Tibial nerve (tissue), 4 donors: ENCODE measurements at places on chromosomes 11 and 22. TPM values are rescaled to one million over a fixed set of nuclear protein-coding genes. Genes with fewer than 3 reads are reported as not detected.

Gene GLB1L3
- not detected for total RNA-seq

Gene SERPING1
- 826 TPM for total RNA-seq

Gene CASP4
- total RNA-seq = 60.7 TPM

Gene SEC14L3
- total RNA-seq = not detected

Gene HTR3B
- not detected for total RNA-seq

Gene RCOR2
- 1.6 TPM for total RNA-seq

Gene MS4A6E
- not detected for total RNA-seq

Gene SBF2
- 92.7 TPM for total RNA-seq

DNA sequence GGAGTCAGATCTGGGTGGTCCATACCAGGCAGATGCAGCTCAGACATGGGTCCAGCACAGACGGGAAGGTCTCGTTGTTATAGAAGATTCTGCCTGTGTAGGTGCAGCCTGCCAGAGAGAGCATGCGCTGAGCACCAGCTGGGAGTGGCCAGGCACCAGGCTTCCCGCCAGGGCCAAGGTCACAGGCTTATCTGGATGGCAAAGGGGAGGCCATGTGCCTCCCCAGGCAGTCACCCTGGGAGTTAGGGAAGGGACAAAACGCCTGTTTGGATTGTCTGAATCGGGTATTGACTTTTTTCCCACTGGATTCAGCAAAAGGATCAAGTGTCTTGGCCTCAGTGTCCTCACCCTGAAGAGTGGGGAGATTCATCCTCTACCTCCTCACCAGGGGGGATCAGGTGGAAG is 26.5 kb downstream of the PGA5 start:
- DNase-seq = no peak

GRCh38 chr22:49229483-49230193 is 598.0 kb downstream of the BRD1 start:
- DNase-seq = no peak

DNA sequence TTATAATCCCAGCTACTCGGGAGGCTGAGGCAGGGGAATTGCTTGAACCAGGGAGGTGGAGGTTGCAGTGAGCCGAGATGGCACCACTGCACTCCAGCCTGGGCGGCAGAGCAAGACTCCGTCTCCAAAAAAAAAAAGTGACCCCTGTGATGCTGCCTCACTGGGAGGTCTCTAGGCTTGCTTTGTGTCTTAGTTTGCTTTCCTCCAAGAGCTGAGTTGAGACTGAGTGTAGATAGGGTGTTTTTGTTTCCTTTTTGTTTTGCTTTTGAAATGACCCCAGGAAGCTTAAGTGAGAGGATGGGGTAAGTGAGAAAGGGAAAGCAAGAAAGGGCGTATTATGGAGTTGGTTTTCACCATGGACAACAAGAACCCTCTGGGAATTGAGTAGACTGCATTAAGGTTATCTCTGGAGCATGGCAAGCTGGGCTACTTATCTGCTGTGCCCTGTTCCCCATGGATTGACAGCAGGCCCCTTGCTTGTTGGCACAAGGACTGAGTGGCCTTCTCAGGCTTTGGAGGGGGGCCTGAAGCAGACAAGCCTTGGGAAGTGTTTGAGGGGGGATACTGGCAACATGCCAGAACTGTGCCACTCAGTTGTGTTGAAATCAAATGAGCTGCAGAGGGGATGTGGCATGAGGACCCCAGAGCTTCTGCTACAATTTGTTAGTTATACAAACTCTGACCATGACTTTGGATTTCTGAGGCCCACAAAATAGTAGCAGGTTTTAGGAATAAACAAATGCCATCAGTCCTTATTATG is 300.6 kb upstream of the C11orf87 start:
- DNase-seq = no peak

DNA sequence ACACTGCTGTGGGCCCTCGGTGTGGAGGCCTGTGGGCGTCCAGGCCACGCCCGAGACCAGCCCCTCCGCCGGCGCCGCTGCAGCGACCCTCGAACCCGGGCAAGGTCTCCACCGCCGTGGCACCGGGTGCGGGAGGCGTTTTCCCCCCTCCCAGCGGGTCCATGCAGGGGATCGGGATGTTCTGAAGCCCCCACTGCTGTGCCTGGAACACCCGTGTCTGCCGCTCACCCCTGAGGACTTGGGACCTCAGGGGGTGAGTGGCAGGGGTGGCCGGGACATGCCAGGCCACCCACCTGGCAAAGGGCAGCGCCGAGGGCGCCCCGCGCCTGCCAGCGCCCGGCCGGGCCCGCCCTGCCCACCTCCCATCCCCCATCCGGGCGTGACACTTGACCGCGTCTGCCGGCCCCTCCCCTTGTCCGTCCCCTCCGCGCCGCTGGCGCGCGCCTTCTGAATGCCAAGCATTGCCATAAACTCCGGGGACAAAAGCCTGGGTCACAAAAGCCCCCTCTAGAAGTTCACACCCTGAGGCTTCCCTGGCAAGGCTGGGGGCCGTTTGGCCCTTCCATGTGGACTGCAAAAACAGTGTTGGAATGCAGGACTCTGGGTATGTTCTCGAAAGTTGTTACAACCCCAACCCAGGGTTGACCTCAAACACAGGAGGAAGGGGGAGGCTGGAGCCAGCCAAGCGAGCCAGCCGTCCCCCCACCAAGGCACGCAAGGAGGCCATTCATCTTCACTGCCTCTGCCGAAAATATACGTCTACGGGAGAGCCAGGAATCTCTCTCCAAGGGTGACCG is 819 bp upstream of the KCNQ1OT1 start:
- peak; percentile 47 for DNase-seq

DNA sequence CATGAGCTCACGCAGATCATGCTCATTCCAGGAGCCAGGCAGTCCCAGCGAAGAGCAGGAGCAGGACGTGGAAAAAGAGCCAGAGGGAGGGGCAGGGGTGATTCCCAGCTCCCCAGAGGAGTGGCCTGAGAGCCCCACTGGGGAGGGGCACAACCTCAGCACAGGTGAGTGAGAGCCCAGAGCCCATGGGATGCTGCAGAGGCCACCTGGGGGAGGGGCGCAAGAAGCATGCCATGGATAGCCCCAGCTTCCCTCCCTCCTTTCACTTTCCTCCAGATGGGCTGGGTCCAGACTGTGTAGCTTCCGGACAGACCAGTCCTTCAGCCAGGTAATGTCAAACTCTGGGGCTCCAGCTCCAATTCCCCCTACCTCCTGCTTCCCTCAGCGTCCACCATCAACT is 6.2 kb downstream of the SMTNL1 start:
- no peak for DNase-seq

DNA sequence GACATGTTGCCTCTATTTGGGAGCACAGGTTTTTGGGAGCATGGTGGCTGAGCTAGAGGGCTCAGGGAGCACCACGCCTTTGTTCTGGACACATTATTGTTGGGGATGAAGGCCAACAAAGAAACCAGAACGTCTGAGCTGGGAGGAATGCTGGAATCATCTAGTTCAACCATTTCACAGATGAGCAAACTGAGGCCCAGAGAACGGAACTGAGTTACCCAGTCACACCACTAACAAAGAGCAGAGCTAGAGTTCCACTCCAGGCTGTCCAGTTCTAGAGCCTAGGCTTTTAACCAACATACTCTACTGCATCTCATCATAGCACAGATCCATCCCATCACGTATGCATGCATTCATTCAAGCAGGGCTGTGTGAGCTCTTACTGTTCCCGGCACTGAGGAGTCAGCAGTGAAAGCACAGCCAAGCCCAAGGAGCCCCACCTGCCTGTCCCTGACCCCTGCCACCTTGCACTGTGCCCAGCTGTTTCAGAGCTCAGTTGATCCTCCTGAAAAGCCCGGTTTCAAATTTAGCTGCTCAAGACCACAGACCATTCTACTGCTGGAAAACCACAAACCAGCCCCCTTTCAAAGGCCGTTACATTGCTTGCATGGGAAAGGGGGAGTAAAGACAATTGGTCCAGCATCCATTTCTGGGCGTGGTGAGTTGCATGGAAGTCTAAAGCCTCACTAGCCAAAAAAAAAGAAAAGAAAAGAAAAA is 16.9 kb upstream of the TCF20 start:
- no peak for DNase-seq

DNA sequence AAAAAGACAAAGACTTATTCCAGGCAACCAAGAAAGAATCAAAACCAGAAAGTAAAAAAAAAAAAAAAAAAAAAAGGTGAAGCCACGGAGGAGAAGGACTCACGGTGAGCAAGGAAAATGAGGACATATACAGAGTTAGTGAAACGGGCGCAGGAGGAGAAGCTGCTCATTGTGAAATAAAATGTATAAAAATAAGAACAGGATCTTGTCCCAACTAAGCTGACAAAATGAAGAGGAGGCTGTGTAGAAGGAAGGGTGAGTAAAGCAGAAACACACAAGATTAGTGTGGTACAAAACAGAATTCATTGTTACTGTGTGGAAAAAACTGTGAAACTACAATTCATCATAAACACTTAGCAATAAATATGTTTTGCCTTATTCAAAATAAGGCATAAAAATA is 7.6 kb downstream of the IL17REL start:
- no peak for DNase-seq

DNA sequence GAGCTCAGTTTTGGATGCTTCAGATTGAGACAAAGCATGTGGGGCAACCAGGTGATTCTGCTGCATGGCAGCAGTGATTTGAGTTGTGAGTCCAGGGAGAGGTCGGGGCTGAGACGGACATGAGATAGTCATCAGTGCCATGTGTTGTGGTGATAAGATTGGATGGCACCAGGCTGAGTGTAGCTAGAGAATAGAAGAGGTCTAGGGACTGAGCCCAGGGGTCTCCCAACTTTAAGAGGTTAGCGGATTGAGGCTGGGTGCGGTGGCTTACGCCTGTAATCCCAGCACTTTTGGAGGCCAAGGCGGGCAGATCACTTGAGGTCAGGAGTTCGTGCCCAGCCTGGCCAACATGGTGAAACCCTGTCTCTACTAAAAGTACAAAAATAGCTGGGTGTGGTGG is 6.3 kb upstream of the CTSD start:
- DNase-seq = no peak

- no peak for DNase-seq
These were observed 519 bp downstream of the ARRB1 start for GRCh38 chr11:75350743-75351540.

DNA sequence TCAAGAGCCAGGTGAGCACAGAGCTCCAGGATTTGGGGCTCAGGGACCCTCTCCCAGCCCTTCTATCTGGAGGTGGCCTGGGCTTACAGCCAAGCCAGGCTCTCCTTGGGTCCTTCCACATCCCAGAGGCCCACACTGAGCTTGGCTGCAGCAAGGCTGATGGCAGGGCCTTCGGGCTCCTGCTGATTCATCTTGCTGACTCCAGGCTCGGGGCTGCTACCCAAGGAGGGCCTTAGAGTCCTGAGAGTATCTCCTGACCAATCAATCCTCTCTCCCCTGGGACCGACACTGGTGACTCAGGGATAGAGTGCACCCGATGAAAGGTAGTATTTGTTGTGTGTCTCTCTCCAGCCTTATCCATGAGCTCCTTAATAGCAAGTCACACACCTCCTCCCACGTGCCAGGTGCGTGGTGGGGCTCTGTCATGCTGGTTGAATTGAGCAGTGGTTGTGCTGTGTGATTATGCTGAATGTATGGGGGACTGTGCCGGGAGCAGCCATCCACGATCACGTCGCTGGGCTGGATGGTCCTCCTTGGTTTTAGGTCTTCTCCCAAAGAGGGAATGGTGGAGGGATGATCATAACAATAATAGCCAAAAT is 62.3 kb downstream of the GRIK4 start:
- no peak for DNase-seq

GRCh38 chr11:266676-267439 is 11.3 kb upstream of the NLRP6 start:
- DNase-seq = peak; percentile 27

GRCh38 chr11:2760196-2760871 is 60.5 kb upstream of the KCNQ1OT1 start:
- DNase-seq = peak; percentile 6

DNA sequence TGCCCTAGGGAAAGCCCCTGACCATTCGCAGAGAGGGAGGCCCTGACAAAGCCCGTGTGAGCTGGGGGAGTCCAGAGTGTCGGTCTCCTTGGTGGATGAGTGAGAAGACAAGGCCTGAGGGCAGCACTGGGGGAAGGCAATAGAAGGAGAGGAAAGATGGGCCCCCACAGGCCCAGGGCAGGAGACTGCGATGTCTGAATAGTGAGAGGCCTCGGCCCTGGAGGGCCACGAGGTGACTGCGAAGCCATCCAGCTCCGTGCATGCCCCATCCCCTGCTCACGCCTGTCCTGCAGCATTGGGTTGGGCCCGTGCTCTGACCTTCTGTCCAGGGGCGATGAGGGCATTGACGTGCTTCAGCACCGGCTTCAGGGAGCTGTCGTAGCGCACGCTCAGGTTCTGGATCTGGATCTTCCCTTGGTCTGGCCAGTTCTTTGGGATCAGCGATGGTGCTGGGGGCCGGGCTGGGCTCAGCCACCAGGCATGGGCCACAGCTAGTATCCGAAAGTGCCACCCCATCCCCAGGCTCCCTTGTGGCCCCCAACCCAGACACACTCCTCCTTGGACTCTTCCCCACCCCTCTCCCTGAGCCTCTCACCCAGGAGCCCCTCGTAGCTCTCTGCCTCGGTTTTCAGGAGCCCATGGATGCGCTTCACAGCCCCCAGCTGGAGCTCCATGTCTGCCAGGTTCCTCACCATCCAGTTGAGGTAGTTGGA is 8.3 kb upstream of the KCNJ11 start:
- DNase-seq = no peak

DNA sequence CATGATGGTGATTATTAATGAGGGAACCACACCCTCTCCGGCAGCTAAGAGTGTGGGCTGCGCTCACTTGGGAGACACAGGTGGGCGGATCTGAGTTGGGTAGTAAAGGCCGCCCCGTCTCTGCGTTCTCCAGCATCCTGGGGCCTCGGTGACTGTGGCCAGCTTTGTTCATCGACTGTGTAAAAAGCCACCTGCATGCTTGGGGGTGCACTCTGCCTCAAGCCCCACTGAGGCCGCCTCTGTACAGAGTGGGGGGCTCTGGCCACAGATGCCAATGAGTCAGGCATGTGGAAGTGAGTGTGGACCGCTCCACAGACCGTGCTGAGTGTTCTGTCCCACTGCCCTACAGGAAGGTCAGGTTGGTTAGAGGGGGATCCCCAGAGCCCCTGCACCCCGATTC is 192.7 kb downstream of the SHANK2 start:
- DNase-seq = no peak

GRCh38 chr22:43550672-43551071 is 138.9 kb downstream of the MPPED1 start:
- no peak for DNase-seq

- no peak for DNase-seq
These were observed 53.8 kb downstream of the KIAA1671 start for GRCh38 chr22:25006354-25006753.

DNA sequence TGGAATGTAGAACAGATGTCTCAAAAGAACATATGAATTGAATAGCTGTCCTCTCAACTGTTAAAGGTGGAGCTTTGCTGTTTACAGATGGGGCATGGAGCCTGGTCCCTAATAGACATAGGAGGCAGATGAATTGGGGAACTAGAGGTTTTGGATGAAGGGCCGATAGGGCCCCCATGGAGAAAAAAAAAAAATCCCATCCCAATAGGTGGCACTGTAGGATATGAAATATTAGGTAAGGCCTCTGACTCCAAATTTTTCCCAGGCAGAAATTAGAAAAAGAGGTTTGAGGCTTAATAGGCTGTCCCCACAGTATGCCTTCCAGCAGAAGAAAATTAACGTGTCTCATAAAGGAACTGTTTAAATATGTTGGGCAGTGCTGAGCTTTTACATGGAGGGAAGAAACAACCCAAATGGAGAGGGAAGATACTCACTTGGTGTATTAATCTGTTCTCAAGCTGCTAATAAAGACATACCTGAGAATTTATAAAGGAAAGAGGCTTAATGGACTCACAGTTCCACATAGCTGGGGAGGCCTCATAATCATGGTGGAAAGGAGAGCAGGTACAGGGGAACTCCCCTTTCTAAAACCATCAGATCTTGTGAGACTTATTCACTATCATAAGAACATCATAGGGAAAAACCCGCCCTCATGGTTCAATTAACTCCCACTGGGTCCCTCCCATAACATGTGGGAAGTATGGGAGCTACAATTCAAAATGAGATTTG is 30.1 kb upstream of the TMEM45B start:
- no peak for DNase-seq
